ENCODE measurements at places on chromosomes 3 and 15.
A peak's percentile ranks its signal among the peaks of the same experiment; 100 is the strongest.

DNA sequence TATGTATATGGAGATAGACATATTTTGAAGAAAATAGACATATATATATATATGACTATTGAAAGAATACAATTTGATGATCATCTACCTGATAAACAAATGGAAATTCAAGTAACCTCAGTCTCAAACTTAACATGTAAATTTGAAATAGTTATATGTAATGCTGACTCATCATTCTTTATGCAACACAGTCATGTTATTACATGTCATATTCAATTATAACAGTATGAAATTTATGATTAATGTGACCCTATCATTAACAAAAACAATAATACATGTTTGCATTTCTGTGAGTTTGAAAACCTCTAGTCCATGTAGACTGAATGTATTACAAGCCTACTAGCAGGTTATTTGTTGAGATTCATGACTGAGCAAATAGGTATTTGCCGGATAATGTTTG is 204.1 kb downstream of the CADM2 start:
- no peak for DNase-seq

- DNase-seq = no peak
Measured at GRCh38 chr15:85004550-85004949, 22.9 kb downstream of the PDE8A start.

DNA sequence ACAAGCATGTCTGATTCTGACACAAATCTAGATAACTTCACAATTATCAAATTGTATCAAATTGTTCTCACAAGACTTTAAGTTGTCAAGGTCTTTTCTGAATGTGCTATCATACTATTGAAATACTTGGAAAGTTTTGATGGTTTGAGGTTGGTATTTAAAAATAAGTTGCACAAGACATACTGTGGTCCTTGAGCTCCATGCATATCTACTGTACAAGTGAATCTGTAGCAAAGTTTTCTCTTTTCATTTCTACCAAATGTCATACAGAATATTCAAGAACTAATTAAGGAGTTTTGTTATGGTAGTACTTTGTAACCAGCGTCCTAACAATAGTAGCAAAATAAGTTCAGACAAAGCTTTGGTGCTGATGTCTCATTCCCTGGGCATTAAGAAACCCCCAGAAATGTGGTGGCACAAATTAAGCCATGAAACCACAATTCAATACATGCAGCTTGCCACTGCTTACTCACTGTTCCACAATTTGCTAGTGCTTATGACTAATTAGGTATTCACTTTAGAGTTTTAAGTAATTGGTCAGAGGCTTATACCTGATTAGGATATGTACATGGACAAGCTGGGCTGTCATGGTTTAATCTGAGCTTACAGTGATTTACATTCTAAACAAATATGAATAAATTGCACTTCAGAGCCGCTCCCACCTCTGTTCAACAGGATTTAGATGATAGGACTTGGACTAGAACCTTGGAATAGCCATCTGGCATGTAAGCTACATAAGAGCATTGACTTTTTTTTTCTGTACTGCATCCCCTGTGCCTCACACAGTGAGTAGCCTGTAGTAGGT is 8.8 kb downstream of the TBC1D23 start:
- DNase-seq = no peak

DNA sequence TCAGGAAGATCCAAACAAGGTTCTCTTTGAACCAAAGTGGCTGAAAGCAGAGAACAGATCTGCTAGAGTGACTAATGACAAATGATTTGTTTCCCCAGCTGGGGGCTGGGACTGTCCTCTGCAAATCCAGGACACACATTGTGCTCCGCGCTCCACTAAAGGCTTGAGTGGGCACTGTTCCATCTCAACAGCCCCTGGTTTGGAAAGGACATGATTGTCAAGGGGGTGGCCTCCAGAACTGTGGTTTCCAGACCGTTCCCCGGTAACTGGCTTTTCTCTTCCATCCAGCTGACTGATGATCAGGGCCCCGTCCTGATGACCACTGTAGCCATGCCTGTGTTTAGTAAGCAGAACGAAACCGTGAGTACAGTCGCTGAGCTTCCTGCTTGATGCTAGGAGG is 91.0 kb downstream of the LRTM1 start:
- DNase-seq = no peak

- no peak for DNase-seq
Measured at GRCh38 chr3:65153850-65154512, 466.2 kb upstream of the ADAMTS9 start.

DNA sequence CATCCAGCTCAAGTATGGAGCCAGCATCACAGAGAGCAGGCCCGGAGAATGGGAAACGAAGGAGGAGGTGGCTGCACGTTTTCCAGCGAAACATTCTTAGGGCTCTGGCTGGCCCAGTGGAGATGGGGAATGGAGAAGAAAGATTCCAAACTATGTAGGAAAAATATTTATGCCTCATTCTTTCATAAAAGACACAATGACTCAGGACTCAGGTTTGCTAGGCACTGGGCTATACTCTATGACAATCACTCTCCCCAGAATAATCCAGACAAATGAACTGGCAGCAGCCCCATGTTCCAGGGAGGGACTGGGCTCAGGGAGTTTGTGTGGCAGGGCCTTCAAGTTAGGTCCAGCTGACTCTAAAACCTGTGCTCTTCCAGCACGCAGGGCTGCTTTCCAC is 110.8 kb upstream of the RAD18 start:
- no peak for DNase-seq

GRCh38 chr3:40975711-40976121 is 223.6 kb upstream of the CTNNB1 start:
- DNase-seq = no peak

- DNase-seq = peak; percentile 23
Measured at GRCh38 chr15:76060118-76060989, 569 bp downstream of the TMEM266 start.

- no peak for DNase-seq
Measured at GRCh38 chr15:89196994-89197393, 24.4 kb downstream of the RLBP1 start.

DNA sequence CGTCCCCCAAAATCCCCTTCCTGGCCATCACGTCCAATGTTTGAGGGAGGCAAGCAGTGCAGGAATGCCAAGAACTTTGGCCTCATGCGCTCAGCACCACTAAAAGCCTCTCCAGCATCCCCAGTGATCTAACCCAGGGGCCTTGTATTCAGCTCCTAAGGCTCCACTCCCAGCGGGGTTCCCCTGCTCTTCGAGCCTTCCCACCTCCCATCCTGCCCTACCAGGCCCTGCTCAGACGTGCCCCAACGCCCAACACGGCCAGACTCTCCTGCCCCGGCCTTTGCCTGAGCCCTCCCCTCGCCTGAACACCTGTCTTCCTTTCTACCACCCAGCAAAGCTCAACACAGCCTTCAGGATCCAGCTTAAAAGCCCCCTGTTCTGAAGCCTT is 30.5 kb downstream of the PLXND1 start:
- DNase-seq = no peak

- DNase-seq = no peak
Measured at GRCh38 chr3:143210141-143210540, 90.6 kb downstream of the CHST2 start.

- DNase-seq = no peak
Measured at GRCh38 chr3:176934698-176935097, 262.6 kb downstream of the TBL1XR1 start.

- no peak for DNase-seq
Measured at GRCh38 chr3:16318176-16318575, 53.2 kb downstream of the OXNAD1 start.

GRCh38 chr3:189184566-189184965 is 12.8 kb downstream of the TPRG1 start:
- no peak for DNase-seq

GRCh38 chr15:68584756-68585573 is 6.2 kb downstream of the CORO2B start:
- no peak for DNase-seq

- DNase-seq = no peak
Measured at GRCh38 chr15:94277485-94277884, 46.1 kb downstream of the MCTP2 start.

All from activated CD4-positive, alpha-beta T cell treated with anti-CD3 and anti-CD28 coated beads, Interleukin-2, amount 50 U/mL, for 24 hours (primary cell).